ENCODE measurements at places on chromosomes 7 and 10.

DNA sequence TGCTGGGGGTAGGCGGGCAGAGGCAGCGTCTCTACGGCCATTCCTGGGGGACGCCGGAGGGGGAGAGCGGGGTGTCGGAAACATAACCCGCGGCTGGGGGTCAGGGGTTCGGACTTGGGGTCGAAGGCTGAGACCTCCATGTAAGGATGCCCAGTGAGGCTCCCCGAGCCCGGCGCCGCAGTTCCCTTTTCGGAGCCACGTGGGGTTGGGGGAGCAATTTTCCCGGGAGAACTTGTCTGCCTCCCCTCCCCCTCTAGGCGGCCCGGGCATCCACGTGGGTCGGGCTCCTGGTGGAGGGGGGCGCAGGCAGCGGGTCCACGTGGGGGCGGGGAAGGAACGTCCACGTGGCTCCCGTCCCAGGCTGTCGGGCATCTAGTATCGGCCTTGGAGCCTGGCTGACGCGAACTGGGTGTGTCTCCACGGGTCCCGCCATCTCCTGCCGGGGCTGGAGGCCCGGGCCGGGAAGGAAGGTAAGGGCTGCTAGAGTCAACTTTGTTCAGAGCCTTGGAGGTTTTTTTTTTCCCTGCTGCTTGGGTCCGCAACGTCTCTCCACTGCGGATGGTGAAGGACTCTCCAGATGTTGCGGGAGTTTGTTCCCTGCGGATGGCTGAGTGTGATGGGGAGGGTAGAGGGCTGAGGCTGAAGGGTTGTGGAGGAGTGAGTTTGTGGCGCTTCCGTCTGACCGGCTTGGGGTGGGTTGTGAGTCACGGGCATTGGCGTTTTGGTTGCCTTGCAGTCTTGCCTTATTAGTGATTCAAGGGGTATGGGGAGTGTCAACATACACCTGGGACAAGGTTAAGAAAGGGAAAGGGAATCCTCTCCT, 744 bp downstream of the PPRC1 start:
- DNase-seq: no peak

- DNase-seq: no peak
Measured at GRCh38 chr10:8617792-8618191, 563.3 kb downstream of the GATA3 start.

- DNase-seq: no peak
Measured at GRCh38 chr10:129598413-129598812, 131.4 kb downstream of the MGMT start.

- DNase-seq: no peak
Measured at GRCh38 chr7:128431221-128431620, 21.4 kb upstream of the IMPDH1 start.

DNA sequence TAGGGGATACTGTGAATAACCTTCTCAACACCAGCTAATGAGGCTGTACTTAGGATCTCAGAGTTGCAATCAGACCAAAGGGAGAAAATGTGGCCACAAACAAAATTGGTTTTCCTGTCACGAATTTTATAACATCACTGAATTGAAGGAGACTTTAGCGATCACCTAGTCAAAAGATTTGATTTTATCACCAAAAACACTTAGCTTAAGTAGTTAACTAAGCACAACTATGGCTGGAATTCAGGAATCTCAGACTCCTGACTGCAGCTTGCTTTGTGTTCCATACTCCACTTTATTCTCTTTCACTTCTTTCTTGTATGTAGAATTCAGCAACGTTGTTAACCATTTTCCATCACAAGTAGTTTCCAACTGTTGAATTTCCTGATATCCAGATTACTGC, 152.0 kb downstream of the SLC16A9 start:
- DNase-seq: no peak

GRCh38 chr10:110461530-110461929, 36.2 kb upstream of the DUSP5 start:
- no peak for DNase-seq

DNA sequence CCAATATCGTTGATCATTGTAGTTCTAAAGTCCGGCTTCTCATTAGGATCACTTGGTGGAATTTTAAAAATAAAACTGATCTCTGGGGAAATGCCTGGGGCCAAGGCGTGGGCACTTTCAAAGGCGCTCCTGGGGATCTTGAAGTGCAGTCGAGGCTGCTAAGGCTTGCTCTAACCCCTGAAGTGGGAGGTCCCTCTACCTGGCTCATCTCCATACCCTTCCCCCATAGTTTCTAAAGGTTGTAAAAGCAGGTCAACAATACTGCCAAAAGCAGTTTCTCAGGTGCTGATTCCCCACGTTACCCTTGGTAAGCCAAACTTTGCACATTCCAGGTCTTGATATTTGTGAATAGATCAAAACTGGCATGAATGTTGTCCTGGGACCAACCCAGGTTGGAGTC, 79.0 kb upstream of the SP8 start:
- no peak for DNase-seq

DNA sequence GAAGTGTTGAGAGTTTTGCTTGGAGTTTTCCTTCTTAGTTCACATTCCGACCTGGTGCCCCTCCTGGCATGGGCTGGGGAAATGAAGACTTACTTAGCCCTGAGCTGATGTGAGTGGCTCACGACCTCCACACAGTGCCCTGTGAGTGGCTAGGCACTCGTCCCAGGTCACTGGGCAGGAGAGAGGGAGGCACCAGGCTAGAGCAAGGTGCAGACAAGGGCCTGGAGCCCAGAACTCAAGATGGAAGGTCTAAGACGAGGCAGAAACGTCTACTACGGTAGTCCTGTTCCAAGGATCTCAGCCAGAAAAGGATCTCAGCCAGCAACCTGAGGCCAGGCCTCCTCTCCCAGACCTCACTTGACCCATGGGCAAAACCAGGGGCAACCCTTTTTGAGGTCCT, 22.4 kb downstream of the ANXA11 start:
- no peak for DNase-seq

DNA sequence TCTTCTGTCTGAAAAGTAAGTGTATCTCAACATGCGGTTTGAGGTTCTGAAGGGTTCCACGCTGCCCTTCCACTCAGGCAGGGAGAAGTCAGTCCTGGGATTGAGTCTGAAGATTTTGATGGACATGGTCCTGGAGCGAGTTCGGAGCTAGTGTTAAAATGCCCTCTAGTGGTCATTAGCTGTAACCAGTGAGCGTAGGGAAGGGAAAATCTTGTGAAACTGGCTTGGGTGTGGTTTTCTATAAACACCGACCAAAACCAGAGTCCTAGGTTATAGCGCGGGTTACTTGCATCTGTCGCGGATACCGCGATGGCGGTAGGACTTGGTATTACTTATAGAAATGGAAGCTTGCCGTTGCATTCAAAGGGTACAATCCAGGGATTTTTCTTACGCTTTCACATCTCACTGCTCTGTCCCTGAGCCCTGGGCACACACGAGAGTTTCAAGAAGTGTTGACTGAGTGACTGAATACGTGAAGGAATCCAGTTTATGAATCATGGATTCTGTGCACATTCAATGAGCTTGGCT, 348.2 kb upstream of the C7orf33 start:
- DNase-seq: peak; percentile 16

All from NCI-H510A (cell line).